ENCODE measurements at places on chromosomes 4 and X. TPM values are rescaled to one million over a fixed set of nuclear protein-coding genes. Genes with fewer than 3 reads are reported as not detected.

GRCh38 chr4:81030061-81030980 is at the start of gene BMP3:
TSS of gene BMP3 (plus strand) at chr4:81030708. CDS start at chr4:81031285, 577 bp downstream.
- DNase-seq: peak; percentile 54

- no peak for DNase-seq
Observed at GRCh38 chrX:63327788-63328187, 23.3 kb downstream of the SPIN4 start.

DNA sequence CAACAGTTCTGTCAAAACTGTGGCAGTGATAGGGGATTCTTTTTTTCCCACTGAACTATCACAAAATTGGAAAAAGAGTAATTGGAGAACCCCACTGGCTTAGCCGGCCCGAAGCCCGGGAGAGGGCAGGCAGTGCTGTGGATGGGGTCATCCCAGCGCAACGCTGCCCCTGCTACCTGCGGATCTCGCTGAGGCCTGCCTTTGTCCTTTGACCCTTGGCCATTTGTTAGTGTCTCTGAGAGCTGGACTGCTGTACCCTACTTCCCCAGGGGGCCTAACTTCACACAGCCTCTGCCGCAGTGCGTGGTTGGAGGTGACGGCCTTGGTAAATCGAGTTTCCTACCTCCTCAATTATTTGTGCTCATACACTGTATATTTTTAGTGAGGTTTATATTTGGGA is 43.0 kb upstream of the MSANTD1 start:
- DNase-seq: no peak

DNA sequence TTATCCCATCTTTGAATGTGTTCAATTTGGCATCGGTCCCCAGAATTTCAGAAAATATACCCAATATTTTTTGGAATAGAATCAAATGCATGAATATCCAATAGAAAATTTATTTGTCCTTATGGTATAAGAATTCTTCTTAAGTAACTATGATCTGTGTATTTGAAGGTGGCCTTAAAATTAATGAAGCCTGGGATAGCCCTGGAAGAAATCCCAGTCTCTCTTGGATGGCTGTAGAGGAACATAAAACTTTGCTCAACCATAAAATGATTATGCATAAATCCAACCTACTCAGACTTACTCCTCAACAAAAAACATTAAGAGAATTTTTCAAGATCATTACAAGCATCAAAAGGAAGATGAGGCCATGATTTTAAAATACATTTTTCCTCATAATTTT is 269.4 kb upstream of the SMIM31 start:
- no peak for DNase-seq

The ARSH gene
- not detected for total RNA-seq
